T-helper 17 cell (primary cell): ENCODE measurements at places on chromosomes 6 and 20. TPM values are rescaled to one million over a fixed set of nuclear protein-coding genes. Genes with fewer than 3 reads are reported as not detected.

The EPHA7 gene
- total RNA-seq, result not detected

The ZC2HC1B gene
- not detected for total RNA-seq

The OXT gene
- not detected for total RNA-seq

The RBM39 gene
- total RNA-seq, result 1,047 TPM

The BHLHE23 gene
- total RNA-seq, result not detected

The NEDD9 gene
- 64.9 TPM for total RNA-seq

The SIRPD gene
- total RNA-seq, result not detected

The CD109 gene
- total RNA-seq, result 0.83 TPM

The TMEM217 gene
- total RNA-seq, result 2.0 TPM

The DDX39B gene
- total RNA-seq, result 507 TPM

The HEY2 gene
- total RNA-seq, result 0.23 TPM

The POU5F1 gene
- not detected for total RNA-seq

The HSPA12B gene
- total RNA-seq, result not detected

The TMEM244 gene
- total RNA-seq, result 1.2 TPM

The MACROD2 gene
- total RNA-seq, result 0.85 TPM

The PCED1A gene
- 47.0 TPM for total RNA-seq

The CCM2L gene
- not detected for total RNA-seq

The MCCD1 gene
- not detected for total RNA-seq

The KHDC1L gene
- not detected for total RNA-seq
